ENCODE measurements at places on chromosomes 4 and X.

DNA sequence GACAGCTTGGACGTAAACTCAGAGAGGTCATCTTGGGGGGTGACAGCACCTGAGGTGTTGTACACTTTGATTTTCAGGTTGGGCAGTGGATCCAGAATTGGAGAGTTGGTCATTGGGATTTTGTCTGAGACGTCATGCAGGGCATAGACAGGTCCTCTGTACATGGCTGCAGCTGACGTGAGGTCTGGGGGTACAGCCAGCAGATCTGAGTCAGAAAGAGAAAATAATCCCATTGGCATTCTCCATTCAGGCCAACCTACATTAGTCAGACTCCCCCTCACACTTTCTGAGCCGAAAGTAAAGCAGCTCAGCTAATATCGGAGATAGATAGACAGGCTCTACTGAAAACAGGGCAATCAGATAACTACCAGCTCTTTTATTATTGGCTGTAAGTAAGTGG is 329.7 kb downstream of the UNC5C start:
- no peak for ATAC-seq

- ATAC-seq = no peak
Measured at GRCh38 chr4:127134490-127134889, 498.3 kb upstream of the INTU start.

- no peak for ATAC-seq
Measured at GRCh38 chr4:41425650-41426049, 112.3 kb upstream of the LIMCH1 start.

DNA sequence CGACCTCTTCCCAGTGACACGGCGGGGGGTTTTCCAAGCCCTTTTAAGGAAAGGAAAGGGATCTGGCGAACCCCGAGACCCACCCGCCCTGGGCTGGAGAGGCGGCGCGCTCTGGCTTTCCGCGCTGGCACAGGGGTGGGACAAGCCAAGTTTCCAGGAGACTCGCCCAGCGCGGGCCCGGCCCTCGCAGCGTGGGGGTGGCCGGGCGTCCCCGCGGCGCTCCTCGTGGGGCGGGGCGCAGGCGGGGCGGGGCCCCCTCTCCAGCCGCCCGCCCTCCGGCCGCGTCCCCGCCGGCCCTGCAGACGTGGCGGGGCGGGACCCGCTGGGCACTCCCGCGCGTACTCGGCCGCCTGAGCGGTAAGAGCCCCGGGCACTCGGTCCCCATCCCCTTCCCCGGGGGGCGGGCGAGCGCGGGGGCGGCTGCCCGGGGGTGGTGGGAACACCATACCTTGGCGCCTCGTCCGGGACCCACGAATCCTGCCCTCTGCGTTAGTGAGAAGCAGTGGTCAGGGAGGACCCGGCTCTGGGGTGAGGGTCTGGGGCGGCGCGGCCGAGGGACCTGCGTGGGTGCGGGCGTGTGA is at the start of gene FAM114A1:
FAM114A1 (plus strand) TSS at position 329 of the 581 bp plus-strand sequence. CDS start 10,273 bp downstream, outside the sequence.
- peak; percentile 96 for ATAC-seq

GRCh38 chr4:174122705-174123104 is 160.8 kb downstream of the FBXO8 start:
- peak; percentile 77 for ATAC-seq

DNA sequence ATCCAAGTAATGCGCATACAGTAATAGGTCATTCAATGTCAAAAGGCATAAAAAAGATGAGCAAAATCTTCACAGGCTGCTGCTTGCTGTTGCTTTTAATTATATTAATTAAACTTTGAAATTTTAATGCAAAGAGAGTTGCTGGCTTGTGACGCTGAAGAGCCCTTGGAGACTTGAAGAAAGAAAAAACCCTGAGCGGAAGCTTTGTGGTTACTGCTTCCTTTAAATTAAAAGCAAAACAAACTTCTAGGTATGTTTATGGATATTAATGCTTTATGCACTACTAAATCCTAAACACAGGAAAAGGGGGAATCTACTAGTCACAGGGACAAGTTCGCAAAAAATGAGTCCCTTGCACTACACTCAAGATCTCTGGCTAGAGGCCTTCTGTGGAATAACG is 166.7 kb downstream of the ANTXR2 start:
- no peak for ATAC-seq

GRCh38 chrX:21412883-21413282 is 38.7 kb downstream of the CNKSR2 start:
- no peak for ATAC-seq

DNA sequence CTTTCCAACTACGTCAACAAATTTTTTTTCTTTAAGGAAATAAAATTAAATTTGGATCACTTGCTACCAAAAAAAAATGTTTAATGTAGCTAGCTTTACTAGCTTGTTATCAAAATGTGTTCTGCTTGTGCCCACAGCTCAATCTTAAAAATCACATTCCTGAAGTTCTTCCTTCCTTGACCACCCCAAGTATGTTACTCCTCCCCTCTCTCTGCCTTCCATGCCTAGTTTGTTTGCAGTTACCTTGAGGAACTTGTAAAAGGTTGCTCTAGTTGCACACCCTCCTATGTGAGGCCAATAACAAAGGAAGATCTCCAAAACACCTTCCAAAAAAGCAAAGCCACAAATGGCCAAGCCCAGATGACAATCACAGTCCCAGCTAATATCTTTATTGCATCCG is 19.6 kb upstream of the TMEM184C start:
- ATAC-seq = no peak

DNA sequence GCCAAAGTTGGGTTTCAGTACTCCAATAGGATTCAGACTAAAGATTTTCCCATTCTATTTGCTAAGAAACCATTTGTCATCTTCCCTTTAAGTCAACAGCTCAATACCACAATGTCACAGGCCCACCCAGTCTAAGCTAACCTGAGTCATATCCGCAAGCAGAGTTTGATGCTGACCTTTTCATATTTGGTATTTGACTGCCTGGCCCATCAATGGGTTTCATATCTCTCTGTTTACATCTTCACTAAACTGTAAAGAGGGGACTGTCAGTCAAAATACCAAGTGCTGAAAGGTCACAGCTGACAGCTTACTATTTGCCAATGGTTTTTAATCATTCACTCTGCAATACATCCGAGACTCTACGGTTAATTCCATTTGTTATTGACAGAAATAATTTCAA is 707.5 kb upstream of the ACTRT1 start:
- ATAC-seq = no peak

GRCh38 chrX:52576946-52577345 is 60.1 kb upstream of the XAGE1B start:
- no peak for ATAC-seq

GRCh38 chr4:39609454-39609931 is 29.2 kb downstream of the SMIM14 start:
- no peak for ATAC-seq

GRCh38 chr4:74623041-74623440 is 171.3 kb downstream of the BTC start:
- ATAC-seq = no peak

GRCh38 chr4:150944660-150945059 is 70.4 kb downstream of the LRBA start:
- ATAC-seq = no peak

DNA sequence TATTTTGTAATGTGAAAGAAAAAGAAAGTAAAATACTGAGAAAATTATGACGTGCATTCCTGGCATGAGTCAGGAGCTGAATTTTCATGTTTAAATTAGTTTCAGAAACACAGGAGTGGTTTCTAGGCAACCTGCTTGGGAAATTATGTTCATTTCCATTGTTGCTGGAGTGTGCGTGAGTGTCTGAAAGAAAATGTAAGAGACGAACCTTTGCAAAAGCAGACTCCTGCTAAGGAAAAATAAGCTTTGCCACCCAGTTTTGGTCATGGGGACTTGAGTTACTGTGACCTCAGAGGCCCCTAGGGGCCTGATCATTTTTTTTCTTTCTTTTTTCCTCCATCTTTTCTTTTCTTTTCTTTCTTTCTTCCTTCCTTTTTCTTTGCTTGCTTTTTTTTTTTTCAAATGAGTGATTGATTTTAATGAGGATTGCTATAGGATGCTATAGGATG is 18.8 kb upstream of the CHRNA9 start:
- peak; percentile 47 for ATAC-seq

DNA sequence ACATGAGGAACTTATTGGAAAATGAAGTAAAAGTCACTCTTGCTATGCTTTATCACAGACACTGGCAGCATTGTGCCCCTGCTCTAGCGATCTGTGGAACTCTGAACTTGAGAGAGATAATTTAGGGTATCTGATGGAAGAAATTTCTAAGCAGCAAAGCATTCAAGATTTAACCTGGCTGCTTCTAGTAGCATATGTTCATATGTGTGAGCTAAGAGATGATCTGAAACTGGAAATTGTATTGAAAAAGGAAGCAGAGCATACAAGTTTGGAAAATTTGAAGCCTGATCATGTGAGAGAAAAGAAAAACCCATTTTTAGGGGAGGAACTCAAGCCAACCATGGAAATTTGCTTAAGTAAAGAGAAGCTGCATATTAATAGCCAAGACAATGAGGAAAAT is 657.7 kb downstream of the TRAM1L1 start:
- ATAC-seq = no peak

GRCh38 chr4:158397781-158398180 is 123.9 kb upstream of the RXFP1 start:
- ATAC-seq = no peak

GRCh38 chr4:80072228-80072743 is 743 bp downstream of the ANTXR2 start:
- peak; percentile 1 for ATAC-seq

DNA sequence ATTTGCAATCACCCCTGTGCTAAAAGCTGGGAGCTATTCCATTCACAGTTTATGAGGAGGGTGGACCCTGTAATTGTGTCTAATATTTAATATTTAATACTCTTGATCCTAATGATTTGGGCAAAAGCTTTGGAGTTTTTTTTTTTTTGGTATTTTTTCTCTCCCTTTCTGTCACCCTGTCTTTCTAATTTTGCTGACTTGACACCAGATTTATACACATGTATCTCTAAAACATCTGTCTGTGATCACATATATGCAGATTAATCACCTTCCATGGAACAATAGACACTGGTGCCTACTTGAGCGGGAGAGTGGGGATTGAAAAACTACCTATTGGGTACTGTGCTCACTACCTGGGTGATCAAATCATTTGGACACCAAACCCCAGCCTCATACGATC is 18.7 kb upstream of the ANTXR2 start:
- no peak for ATAC-seq

DNA sequence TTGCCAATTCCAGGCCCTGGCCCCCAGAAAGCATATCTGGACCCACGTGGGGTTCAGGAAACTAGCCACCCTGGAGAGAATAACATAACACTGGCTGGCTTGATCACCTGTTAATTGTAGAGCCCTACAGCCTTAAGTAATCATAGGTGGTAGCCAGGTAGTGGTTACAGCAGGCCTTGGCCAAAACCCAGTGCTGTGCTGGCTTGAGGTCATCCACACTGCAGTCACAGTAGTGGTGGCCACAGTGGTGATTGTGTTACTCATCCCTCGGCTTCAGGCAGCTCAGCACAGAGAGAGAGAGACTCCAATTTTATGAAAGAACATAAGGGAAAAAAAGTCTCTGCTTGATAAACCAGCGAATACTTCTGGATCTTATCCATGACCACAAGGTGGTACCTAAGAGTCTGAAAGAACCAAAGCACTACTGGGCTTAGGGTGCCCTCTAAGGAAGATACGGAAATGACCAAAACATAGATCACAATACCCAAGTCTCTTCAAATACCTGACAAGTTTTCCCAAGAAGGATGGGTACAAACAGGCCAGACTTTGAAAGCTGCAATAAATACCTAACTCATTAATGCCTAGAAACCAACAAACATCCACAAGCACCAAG is 46.6 kb upstream of the CDX4 start:
- no peak for ATAC-seq

DNA sequence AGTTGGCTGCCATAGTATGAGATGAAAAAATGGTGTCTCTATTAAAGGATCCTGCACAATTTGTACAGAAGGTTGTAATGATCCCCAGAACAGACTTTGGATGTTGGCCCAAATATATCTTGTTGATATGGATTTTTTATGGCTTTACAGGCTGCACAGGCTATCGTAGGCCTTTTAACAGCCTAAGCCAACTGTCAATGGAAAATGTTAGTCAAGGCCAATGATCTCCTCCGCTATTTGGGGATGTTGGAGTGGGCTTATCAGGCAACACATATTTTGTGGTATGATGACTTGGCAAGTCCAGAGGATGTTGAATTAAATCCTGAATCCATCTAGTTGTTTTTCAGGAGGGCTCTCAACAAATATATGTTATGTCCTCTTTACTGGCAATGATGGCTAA is 42.1 kb downstream of the ZCCHC13 start:
- no peak for ATAC-seq

- no peak for ATAC-seq
Measured at GRCh38 chrX:1536712-1537030, 314 bp downstream of the P2RY8 start.

DNA sequence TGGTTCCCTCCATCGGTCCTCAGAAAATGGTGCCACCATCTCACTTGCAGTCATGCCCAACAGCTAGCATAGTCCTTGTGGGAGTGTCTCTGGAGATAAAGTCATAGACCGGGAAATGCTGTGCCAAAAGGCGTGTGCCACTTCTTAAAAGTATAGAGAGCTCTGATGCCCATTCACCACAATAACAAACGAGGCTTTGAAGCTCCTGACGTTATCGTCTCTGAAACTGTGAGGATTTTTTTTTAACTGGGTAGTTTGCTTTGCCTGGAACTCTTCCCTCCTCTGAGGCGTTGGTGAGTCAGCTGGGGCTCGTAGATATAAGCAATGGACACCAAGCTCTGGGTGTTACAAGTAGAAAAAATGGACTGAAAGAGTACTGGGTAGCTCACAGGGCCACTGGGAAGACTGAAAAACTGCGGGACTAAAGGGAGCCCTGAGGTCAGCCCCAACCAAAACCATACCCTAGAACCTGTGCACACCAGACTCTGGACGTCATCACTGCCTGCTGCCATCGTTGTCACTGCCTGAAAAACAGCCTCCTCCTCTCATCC is 89.4 kb upstream of the TRIM2 start:
- ATAC-seq = no peak

DNA sequence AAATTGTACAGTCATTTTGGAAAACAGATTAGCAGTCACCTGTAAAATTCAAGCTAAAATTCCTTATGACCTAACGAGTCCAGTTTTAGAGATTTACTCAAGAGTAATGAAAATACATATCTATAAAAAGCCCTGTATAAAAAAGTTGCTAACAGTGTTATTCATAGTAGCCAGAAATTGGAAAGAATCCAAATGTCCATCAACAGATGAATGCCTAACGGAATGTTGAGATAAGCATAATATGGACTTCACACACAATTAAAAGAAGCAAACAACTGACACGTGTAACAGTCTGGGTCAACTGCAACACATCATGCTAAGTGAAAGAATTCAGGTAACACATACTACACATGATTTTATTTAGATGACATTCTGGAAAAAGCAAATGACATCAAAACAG is 584.8 kb upstream of the AGA start:
- ATAC-seq = no peak

DNA sequence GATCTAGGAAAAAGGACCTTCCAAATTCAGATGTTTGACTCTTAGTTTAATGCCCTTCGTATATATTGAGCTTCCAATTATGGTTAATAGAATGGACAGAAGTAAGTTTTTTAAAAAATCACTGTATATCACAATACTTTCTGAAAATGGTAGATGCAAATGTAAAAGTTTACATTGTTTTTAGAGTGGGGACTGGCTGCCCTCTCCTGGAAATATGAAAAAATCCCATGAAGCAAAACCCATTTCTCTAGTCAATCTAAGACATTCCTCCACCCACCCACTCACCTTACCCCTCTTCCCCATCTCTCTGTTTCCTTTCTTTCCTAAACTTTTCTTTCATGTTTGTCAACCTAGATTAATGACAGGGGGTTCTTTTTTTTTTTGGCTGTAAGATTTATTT is 134.5 kb downstream of the ARHGAP6 start:
- no peak for ATAC-seq

- no peak for ATAC-seq
Measured at GRCh38 chr4:187354740-187355139, 631.1 kb upstream of the FAT1 start.

GRCh38 chr4:24210332-24210902 is 320.6 kb upstream of the PPARGC1A start:
- ATAC-seq = peak; percentile 86
